ENCODE measurements at places on chromosomes 11 and 22.

- DNase-seq = no peak
These were observed 4.7 kb downstream of the ZBTB16 start for GRCh38 chr11:114064216-114064615.

DNA sequence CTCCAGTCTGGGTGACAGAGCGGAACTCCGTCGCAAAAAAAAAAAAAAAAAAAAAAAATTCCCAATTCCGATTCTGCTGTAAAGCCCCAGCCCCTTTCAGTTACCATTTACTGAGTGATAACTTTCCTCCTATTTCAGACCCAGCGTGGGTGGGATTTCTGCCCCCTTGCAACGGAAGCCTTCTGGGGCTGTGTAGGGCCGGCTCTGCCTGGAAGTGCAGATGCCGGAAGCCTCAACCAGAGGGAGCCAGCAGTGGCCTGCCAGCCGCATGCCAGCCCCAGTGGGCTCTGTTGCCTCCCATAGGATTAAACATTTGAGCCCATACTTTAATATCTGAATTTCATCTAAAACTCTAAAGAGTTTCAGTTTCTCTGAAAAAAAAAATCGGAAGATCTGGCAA, 60.0 kb upstream of the NUP50 start:
- DNase-seq = no peak

GRCh38 chr11:76102802-76103201, 103.5 kb downstream of the WNT11 start:
- no peak for DNase-seq

- no peak for DNase-seq
These were observed 47.3 kb downstream of the PRR5L start for GRCh38 chr11:36343436-36343835.

- DNase-seq = no peak
These were observed 978 bp downstream of the C11orf87 start for GRCh38 chr11:109422870-109423465.

DNA sequence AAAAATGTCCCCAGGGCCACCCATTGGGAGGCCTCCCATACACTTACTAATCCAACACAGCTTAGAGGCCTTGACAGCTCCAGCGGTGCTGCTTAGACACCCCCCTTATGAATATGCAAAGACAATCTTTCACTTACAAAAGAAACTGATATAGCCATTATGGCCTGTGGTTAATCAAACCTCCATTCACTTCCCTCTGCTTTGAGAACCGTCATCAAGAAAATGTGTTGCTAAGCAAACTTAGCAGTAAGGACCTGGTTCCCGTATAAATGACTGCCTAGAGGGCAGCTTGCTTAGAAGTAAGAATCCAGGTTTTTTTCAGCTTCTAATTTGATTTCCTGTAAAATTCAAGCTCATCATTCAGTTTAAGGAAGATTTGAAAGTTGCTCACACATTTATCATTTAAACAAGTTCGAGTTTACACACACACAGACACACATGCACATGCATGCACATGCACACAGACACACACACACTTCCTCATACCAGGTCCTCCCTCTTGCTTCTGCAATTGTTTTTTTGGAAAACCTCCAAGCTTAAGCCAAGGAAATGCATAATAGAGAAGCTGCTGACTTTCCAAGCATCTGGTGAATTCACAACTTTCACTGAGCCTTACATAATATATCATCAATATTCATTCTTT, 137.7 kb upstream of the BLID start:
- no peak for DNase-seq

- DNase-seq = no peak
These were observed 6.2 kb downstream of the MAP3K11 start for GRCh38 chr11:65607614-65608426.

- no peak for DNase-seq
These were observed 14.3 kb downstream of the OR52H1 start for GRCh38 chr11:5534046-5534445.

GRCh38 chr11:92768121-92768840, 201.2 kb upstream of the MTNR1B start:
- DNase-seq = no peak

DNA sequence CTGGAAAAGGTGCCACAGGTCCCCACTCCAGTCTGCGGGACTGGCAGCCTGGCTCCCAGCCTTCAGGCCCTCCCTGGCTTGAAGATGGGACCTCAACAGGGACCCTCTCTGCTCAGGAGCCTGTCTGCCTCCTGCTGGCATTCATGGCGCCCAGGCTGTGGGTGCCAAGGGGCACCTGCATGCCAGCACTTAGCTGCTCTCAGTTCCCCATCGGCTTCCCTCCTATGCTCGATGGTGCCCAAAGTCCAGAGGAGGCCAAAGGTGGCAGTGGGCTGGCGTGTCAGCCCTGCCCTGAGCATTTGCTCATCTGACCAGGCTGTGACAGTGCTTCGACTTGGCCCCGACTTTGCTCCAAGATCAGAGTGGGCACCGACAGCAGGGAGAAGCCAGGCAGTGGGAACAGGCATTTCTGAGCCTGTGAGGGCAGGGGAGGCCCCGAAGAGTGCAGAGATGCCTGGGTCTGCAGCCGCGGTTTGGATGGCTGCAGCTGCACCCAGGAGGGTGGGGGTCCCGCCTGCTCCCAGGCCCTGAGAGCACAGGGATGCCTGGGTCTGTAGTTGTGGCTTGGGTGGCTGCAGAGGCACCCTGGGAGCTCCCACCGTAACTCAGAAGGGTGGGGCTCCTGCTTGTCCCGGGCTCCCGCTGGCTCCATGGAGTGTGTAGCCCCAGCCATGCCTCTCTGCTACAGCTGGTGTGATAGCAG, 463.6 kb downstream of the TBC1D22A start:
- no peak for DNase-seq

DNA sequence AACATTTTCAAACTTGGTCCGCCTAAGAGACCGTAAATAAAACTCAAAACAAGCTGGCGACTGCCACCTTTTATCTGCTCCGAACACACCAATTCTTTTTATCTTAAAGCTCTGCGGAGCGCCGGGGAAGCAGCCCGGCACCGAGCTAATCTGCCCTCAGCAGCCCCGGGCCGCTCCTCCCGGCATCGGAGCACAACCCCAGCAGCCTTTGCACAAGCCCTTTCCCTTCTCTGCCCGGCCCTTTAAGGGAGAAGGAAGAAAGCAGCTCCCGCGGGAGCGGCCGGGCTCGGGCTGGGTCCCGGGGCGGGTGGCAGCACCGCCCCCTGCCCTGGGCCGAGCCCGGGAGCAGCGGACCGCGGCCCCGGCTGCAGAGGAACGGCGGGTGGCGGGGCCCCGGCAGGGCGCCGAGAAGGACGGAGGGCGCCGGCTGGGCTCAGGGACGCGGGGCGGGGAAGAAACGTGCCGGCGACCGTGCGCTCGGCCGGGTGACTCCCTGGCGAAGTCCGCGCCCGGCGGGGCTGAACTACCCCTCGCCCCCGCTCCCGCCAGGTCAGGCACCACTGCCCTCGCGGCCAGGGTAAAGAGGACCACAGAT, 133.6 kb upstream of the C11orf58 start:
- no peak for DNase-seq

- no peak for DNase-seq
These were observed 661 bp upstream of the MALAT1 start for GRCh38 chr11:65498042-65498726.

GRCh38 chr11:877565-877964, 33.0 kb downstream of the CHID1 start:
- DNase-seq = no peak

DNA sequence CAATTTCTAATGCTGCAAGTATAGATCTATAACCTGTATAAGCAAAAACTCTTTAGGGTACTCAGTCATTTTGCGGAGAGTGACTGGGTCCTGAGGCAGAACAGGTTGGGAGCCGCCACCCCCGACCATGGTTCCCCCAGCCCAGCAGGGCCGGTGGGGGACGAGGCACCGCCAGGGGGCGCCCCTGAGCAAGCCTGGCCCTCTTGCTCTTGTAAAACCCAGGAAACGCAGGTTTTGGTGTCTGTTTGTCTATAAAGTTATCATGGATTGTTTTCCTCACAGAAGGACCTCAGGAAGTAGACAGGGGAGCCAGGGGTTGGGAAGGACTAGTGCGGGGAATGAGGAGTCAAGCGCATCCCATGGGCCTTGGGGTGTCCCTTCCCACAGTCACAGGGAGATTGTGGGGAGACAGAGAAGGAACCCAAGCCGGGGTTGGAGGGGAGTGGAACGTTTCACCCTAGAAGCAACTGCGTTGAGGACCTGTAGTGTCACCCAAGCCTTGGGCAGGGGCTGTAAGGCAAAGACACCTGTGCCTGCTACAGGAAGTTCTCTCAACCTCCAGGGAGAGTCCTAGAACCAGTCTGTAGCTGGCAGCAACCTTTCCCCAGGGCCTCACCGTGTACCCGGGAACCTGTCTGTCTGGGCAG, 26.4 kb downstream of the KCTD17 start:
- no peak for DNase-seq

DNA sequence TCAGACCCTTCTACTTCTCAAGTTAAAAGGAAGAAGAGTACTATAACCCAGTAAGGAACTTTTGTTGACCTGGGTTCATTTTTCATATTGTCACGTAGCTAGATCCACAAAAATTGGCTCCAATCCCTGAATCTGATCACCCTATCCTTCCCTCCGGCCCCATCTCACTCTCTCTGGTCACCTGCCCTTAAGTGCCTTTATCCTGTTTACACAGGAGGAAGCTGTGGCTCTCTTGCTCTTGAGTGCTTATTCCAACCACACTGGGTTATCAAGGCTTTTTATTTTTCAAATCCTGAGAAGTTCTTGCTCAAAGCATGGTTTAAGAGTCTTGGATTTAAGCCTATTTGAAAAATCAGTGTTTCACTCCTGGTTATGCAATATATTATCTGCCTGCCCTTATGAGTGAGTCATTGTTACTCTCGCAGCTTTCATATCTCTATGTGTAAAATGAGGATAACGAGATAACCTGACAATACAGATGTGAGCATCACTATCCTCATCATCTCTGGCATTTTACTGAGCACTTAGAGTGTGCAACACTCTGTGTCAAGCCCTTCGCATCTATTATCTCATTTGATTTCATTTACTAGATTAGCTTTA, 293.9 kb downstream of the GUCY1A2 start:
- no peak for DNase-seq

Data from T1000 (cell line).